ENCODE measurements at places on chromosomes 13 and 19. TPM values are rescaled to one million over a fixed set of nuclear protein-coding genes. Genes with fewer than 3 reads are reported as not detected.

Gene TLE6
- 2.0 TPM for total RNA-seq

Gene FUT2
- total RNA-seq = not detected

Gene KCNRG
- total RNA-seq = 0.30 TPM

Gene ZNF181
- total RNA-seq = 4.7 TPM

Gene ZNF665
- 2.0 TPM for total RNA-seq

Gene NANOS2
- not detected for total RNA-seq

GRCh38 chr19:40139533-40140287, 49.0 kb upstream of the ZNF780A start:
- H3K4me3 ChIP-seq = no peak overlapping the region
- no peak overlapping the region for H3K27ac ChIP-seq
- H3K36me3 ChIP-seq = no peaks in the 10 kb centered on the region
- H3K27me3 ChIP-seq = peaks cover 14% of the 10 kb centered on the region

GRCh38 chr19:38273499-38273898, 9.1 kb downstream of the SPINT2 start:
- no peak overlapping the region for H3K4me3 ChIP-seq
- H3K27me3 ChIP-seq = no peaks in the 10 kb centered on the region
- DNase-seq = no peak
- H3K36me3 ChIP-seq = no peaks in the 10 kb centered on the region

- DNase-seq = no peak
- peaks cover 5% of the 10 kb centered on the region for H3K4me1 ChIP-seq
- H3K4me3 ChIP-seq = no peak overlapping the region
- peaks cover 8% of the 10 kb centered on the region for H3K36me3 ChIP-seq
- H3K27me3 ChIP-seq = peaks cover 44% of the 10 kb centered on the region
- no peak overlapping the region for H3K27ac ChIP-seq
These were observed 3.3 kb upstream of the SLC15A1 start for GRCh38 chr13:98755729-98756128.

DNA sequence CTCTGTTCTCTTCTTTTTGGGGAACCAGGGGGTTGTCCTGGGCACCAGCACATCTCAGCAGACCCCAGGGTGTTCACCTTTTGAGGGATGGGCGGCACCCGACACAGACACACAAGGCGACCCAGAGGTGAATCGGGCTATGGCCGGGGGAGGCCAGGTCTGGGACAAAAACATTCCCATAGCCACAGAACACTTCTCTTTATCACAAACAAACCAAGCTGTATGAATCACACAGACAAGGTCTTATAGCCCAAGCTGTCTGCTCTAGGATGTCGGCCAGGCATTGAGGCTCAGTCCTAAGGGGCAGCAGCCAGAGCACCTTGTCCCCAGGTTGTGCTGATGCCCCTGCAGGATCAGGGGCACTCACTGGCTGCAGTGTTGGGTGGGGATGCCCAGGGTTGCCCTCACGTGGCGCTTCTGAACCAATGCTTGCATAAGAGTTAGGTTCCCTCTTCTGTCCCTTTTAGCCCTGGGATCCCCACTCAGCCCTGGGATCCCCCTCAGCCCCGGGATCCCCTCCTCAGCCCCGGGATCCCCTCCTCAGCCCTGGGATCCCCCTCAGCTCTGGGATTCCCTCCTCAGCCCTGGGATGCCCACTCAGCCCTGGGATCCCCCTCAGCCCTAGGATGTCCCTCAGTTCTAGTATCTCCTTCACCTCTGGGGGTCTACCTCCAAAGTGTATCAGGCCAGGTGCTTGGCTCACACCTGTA, 26.9 kb downstream of the MAU2 start:
- no peaks in the 10 kb centered on the region for H3K27me3 ChIP-seq
- peaks cover 43% of the 10 kb centered on the region for H3K36me3 ChIP-seq
- DNase-seq = no peak
- H3K4me3 ChIP-seq = no peak overlapping the region

DNA sequence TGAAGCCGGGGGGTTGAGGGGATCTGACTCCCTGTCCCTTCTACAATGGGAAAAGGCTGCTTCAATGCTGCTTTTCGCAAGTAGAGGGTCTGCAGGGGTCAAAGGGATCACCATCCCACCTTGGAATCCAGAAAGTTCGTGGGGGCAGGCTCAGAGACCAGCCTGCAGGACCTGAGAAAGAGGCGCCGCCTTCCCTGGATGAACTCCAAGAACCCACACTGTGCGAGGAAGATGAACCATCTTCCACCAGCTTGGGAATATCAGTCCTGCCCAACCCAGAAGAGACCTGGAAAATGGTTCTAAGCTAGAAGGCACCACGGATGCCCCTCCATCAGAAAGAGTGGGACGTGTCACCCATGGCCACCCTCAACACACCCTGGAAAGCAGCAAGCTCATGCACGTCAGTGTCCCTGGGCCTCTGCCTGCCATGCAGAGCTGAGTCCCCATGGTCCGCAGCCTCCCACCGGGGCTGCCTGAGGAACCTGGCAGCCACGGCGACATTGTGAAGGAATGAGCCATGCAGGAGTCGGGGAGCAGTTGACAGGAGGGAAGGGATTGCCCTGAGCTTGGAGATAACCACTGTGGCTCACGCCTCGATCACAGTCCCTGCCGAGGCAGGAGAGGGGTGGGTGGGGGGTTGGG, 14.6 kb downstream of the RAB3D start:
- H3K4me1 ChIP-seq = peaks cover 23% of the 10 kb centered on the region
- peak overlapping the region; percentile 92 for H3K27ac ChIP-seq

DNA sequence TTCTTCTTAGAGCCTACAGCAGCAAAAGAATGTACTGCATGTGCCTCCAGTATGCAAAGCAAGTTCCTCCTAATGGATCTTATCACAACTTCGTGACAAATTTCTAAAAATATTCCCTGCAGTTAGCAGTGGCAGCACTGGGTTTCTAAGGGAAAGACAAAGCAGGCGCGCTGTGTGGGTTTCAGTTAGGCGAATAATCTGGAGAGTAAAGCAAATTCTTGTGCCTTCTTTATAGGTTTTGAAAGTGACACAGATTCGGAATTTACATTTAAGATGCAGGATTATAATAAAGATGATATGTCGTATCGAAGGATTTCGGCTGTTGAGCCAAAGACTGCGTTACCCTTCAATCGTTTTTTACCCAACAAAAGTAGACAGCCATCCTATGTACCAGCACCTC, 167.9 kb downstream of the LMO7 start:
- no peak for DNase-seq
- no peaks in the 10 kb centered on the region for H3K36me3 ChIP-seq
- peaks cover 32% of the 10 kb centered on the region for H3K4me1 ChIP-seq
- no peak overlapping the region for H3K4me3 ChIP-seq
- H3K27ac ChIP-seq = no peak overlapping the region
- no peaks in the 10 kb centered on the region for H3K27me3 ChIP-seq

DNA sequence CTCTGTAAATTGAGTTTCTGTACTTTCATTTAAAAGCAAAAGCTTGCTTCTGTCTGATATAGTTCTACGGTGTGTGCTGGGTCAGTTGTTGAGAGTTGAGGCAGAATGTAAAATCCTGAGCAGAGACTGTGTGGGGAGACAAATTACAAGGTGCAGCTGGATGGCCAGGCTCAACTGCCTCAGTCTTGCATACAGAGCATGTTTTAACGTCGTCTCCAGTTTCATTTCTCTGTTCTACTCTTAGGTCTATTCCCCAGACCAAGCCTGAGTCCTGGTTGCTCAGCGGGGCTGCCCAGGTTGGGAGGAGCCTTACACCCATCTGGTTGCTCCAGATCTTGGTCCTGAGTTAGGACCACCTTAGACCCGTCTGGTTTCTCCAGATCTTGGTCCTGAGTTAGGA, 54.4 kb upstream of the MEDAG start:
- H3K27me3 ChIP-seq = peaks cover 19% of the 10 kb centered on the region
- H3K36me3 ChIP-seq = no peaks in the 10 kb centered on the region
- H3K4me3 ChIP-seq = no peak overlapping the region
- no peak for DNase-seq

- no peaks in the 10 kb centered on the region for H3K4me1 ChIP-seq
- no peak for DNase-seq
- H3K4me3 ChIP-seq = no peak overlapping the region
- no peaks in the 10 kb centered on the region for H3K36me3 ChIP-seq
- no peak overlapping the region for H3K27ac ChIP-seq
These were observed 1431.9 kb upstream of the PCDH20 start for GRCh38 chr13:62847520-62847919.

DNA sequence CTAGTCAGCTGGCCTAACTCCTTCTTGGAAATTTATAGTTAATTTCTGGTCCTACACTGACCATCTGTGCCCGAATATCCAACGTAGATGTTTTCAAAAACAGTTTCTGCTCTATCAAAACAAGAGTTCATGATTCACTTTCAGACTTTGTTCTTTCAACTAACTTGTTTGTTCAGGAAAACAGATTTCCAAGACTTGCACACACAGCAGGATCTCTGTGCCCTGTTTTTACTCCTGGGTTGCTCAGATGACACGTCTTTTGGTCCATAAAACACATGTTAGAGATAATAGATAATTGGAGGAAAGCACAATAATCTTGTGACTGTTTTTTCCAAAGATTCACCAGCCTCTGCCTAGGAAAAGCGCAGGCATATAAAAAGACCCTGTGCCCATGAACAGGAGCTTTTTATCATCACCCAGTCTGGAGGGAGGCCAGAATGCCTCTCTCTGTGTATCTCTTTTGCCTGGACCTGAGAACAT, 218.0 kb downstream of the IRS2 start:
- H3K4me1 ChIP-seq = peaks cover 13% of the 10 kb centered on the region
- no peaks in the 10 kb centered on the region for H3K36me3 ChIP-seq
- no peak overlapping the region for H3K4me3 ChIP-seq
- no peak for DNase-seq
- no peaks in the 10 kb centered on the region for H3K27me3 ChIP-seq

GRCh38 chr19:47210689-47211316, 20.2 kb downstream of the BBC3 start:
- DNase-seq = peak; percentile 84
- peaks cover 16% of the 10 kb centered on the region for H3K4me1 ChIP-seq
- H3K4me3 ChIP-seq = no peak overlapping the region
- H3K36me3 ChIP-seq = peaks cover 46% of the 10 kb centered on the region

GRCh38 chr13:73937441-73937840, 196.8 kb downstream of the KLF12 start:
- peaks cover 27% of the 10 kb centered on the region for H3K36me3 ChIP-seq
- H3K4me1 ChIP-seq = peaks cover 33% of the 10 kb centered on the region

Data from activated CD4-positive, alpha-beta memory T cell treated with anti-CD3 and anti-CD28 coated beads, Interleukin-2, amount 10 ng/mL, durations not matched to agents 7 days and 5 days (primary cell).